GM23338 (cell line): ENCODE measurements at places on chromosomes 5 and 9.

- DNase-seq = no peak
These were observed 26.8 kb upstream of the PPP2CA start for GRCh38 chr5:134252671-134253070.

- no peak for DNase-seq
These were observed 167.2 kb downstream of the CACNA1B start for GRCh38 chr9:138044485-138045383.

DNA sequence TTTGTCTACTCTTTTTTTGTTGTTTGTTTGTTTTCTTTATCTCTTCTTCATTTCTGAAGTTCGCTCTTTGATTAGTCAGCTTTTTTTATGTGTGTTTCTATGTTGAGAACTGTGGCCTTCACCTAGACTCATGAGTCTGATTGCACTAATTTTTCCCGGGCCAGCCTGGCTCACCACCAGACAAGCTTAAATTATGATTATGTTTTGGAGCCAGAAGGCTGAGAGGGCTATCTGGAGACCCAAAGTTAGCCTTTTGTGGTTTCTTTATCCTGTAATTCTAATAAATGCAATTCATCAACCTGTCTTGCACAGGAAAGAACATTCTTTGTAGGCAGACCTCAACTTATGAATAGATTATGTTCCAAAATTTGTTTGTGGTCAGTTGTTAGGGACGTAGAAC is 20.8 kb upstream of the ACTBL2 start:
- DNase-seq = no peak

DNA sequence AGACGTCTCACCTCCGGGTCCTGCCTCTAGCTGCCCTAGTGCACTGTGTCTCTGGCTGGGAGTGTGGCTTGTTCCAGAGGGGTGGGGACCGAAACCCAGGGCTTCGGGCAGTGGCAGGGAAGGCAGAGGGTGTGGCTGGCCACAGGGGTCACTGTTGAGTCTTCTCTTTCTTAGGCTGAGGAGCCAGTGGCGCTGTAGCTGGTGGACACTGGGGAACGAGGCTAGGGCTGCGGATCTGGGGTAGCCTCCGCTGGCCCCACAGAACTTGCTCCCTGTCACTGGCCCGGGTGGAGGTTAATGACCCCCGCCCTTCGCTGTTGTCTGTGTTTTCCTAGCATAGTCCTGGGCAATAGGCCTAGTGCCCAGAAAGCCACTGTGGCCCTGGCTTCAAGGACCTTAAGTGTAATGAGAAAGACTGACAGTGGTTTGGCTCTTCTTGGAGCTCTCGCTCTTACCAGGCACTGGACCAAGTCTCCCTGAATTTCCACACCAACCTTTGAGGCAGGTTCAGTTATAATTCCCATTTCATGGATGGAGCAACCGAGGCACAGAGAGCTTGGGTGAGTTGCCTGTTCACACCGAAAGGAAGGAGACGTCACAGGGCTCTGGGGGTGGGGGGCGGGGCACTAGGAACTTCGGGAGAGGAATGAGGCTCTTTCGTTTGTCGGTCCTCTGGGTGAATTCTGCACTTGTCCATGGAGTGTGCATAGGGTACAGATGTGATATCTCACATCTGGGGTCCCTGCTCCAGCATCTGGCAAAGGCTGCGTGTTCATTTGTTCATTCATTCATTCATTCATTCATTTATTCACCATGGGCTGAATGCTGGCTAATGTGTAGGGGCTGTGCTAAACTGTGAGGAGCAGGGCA is 4.8 kb upstream of the IER5L start:
- DNase-seq = peak; percentile 93

DNA sequence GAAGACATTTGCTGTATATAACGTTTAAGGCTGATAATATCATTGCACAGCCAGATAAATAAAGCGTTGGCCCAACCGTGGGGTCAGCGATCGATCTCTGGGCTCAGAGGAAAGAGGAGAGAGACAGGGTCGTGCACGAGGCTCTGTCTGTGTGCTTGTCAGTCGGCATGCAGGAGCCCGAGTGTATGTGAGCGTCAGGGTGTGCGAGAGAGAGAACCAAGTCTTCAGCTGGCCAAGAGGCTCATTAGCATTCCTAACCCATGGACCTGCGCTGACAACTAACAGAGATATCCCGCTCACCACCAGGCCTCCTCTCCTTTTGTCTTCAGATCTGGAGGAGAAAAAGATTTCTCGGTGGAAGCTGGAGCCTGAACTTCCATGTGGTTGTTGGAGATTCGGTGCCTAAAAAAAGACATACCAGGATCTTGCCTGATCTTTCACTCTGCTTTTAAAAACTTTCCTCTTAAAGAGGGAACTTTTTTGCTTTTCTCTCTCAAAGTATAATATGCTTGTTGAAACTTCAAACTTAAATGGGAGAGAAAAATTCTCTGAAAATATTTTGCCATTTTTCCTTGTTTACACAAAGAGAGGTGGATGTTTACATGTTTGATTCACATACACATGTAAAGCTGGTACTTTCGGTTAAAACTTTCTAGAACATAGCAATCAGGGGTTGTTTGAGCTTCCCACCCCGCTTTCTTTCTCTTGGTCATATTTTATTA is 16.5 kb downstream of the NR2F1 start:
- DNase-seq = peak; percentile 79

DNA sequence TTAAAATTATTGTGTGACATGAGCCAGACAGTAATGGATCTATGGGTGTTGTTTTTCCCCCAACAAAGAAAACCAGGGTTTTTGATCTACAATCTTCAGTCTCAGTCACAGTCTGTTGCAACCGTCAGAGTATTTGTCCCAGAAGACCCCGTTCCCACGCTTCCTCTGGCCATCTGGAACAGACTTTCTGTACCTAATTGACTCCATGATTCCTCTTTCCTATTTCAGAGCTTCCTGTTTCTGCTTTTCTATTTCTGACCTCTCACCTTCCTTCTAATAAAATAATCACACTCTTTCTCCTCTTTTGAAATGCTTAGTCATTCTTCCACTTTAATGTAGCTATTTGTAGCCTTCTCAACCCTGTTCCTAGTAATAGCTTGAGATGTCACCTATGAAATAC is 1044.8 kb downstream of the DTWD2 start:
- DNase-seq = no peak

- DNase-seq = no peak
These were observed 1329.4 kb downstream of the PTPRD start for GRCh38 chr9:9283159-9283986.

GRCh38 chr9:38652486-38652885 is 32.1 kb upstream of the ANKRD18A start:
- DNase-seq = no peak

DNA sequence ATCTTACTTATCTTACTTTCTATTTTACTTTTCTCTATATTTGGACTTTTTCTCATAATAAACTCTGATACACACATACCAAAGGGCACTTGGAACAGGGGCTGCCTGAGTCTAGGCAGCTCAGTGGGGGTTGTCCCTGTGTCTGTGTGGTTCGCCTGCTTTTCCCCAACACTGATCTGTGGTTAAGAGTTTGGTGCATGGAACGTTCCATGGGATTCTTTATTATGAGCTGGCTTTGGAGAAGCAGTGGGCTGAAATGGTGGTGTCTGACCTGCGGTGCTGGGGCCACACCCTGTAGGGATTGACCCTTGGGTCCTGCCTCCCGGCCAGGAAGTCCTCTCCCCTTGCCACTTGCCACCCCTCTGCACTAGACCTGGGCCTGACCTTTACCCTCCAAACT is 47.4 kb downstream of the ANKRD33B start:
- DNase-seq = no peak

DNA sequence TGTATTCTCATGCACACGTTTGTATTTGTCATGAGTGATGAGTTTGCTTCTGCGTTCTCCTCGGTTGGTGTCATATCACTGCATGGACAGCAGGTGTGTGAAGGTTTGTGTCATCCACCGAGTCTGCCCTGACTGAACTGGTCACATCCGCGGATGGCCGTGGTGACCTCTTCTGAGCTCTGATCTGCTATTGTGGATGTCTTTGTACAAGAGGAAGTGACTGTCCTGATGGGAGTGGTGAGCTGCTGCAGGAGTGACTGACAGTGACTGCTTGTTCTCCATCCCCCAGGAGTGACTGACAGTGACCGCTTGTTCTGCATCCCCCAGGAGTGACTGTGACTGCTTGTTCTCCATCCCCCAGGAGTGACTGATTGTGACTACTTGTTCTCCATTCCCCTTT is 69.9 kb downstream of the EHMT1 start:
- DNase-seq = no peak

GRCh38 chr5:84718377-84718776 is 333.7 kb upstream of the EDIL3 start:
- DNase-seq = no peak

GRCh38 chr5:127400946-127401670 is 110.5 kb downstream of the MEGF10 start:
- no peak for DNase-seq

GRCh38 chr9:38094165-38094564 is 25.1 kb upstream of the SHB start:
- no peak for DNase-seq

DNA sequence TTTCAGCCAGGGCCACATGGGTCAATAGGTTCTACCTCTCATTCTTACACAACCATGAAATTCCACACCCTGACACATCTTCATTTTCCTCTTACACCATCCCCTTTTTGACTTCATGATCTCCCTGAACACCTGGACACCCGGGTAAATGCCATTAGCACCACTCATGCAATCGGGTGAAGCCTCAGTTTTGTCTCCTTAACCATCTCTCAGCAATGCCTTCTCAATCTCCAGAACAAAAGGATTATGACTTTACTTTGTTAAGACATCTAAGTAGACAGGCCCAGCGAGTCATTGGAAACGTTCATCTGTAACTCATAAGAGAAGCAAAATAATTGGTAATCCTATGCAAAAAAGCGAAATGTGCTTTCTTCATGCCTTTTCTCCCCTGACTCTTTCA is 49.9 kb downstream of the ADAMTS12 start:
- DNase-seq = no peak

DNA sequence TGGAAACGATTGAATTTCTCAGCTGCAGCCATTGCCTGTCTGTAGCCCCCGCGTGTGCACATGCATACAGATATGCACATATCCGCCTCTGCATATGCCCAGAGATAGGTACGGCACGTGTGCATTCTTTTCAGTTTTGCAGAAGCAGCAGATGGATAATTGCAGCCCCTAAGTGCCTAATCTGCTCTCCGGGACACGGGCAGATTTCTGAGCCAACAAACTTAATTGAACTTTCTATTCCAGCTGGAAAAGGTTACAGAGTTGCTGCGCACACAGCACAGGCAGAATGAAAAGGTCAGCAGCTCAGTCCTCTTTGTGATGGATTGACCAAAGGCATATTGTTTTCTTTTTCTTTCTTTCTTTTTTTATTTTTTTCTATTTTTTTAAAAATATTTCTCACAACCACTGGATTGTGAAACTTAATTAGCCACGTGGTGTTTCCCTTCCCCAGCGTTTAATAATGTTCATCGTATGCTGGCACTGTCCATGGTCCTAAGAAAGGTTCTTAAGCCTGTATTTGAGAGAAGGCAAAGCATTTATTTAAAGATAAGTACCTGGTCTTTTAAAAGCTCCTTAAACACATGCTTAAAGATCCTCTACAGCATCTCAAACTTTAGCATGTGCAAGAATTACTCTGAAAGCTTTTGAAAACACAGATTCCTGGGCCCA is 270.2 kb upstream of the BRINP1 start:
- DNase-seq = peak; percentile 71

GRCh38 chr5:28355831-28356230 is 1317.4 kb upstream of the CDH9 start:
- DNase-seq = no peak

DNA sequence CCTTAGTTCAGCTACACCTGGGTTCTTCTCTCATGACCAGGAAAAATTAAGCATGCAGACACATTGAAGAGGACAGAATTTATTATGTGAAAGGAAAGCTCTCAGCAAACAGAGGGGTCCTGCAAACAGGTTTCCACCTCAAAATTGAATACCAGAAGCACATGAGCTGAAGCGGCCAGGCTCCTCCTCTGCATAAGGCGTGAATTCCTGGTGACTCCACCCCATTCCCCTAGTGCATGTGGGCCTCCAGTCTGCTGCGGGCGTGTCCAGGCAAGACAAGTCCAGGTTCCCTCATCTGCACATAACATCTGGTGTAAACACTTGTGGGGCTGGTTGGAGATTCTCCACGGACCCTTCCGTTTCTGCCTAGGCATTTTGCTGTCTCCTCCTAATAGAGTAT is 1156.4 kb downstream of the FOXD4L5 start:
- DNase-seq = no peak

DNA sequence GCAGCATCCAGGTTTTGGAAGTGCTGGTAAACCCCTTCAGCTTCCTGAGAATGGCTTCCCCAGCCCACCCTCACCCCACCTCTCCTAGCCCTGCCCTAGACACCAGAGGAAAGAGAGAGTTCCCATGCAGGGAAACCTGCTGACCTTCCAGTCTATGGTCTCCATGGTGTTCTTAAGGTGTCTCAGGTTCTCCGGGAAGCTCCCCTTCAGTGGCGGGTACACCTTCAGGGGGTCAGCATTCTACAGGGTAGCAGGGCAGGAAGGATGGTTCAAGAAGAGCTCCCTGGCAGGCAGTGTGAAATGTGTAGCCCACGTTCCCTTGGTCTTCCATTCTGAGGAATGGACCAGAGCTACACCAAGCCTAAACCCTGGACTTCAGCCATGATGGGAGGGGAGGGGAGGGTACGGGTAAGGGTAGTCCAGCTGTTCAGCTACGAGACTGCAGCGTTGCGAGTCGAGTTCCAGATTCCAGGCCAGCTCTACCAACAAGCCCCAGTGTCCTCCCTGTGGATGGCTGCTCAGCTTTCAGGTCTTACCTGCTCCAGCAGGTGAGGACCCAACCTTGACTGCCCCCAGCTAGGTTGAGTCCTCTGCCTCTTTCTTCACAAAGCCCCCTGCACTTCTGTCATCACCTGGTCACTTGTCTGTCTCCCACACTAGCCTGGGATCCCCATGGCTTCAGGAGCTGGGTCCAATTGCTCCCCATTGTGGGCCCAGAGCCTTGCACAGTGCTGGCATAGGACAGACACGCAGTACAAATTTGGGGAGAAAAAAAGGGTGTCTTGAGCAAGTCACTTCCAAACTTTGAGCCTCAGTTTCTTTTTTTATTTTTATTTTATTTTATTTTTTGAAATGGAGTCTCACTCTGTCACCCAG is 7.5 kb downstream of the CD74 start:
- DNase-seq = no peak

DNA sequence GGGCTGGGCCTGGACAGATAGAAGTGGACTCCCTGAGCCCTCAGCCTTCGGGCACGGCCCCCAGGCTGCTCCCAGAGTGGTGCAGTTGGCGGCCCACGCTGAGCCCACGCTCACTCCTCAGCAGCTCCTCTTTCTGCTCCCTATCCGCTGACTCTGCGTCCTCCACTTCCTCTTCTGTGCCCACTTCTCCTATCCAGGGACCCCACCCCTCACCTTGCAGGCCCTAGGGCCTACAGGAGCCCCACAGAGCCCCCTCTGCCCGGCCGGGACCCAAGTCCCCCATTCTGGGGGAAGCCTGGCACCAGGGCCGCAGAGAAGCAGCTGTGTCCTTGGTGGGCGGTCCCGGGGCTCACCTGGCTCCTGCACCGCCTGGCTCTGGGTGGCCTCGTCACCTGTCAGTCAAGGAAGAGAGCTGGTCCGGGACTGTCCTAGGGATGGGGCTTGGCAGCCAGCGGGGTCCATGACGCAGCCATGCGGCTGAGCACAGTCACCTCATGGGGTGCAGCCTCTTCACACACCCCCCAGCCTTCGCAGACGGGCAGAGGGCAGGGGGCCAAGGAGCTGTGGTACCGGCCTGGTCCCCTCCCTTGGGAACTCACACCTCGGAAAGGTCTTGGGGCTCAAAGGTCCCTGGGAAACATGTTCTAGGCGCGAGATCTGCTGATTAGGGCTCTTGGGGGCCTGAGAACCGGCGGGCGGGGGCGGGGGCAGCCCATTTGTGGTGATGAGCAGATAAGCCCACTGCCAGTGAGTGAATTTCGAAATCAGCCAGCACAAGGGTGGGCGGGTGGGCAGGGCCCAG is 5.4 kb upstream of the NRARP start:
- peak; percentile 84 for DNase-seq
